Muscle of leg (tissue), 16 donors: ENCODE measurements at places on chromosomes 1 and 21. TPM values are rescaled to one million over a fixed set of nuclear protein-coding genes. Genes with fewer than 3 reads are reported as not detected.

The EIF2D gene
- polyA plus RNA-seq = 38.4 TPM

The BACE2 gene
- polyA plus RNA-seq = 36.4 TPM

The KIAA1614 gene
- polyA plus RNA-seq = 16.3 TPM

The LENEP gene
- polyA plus RNA-seq = not detected

The FCGR3A gene
- 3.1 TPM for polyA plus RNA-seq
